Thoracic aorta (tissue), 2 donors: ENCODE measurements at places on chromosomes 1 and 21. TPM values are rescaled to one million over a fixed set of nuclear protein-coding genes. Genes with fewer than 3 reads are reported as not detected.

TDRD10 gene
- total RNA-seq, result 1.1 TPM

CELA2B gene
- not detected for total RNA-seq

GRCh38 chr1:10074059-10074851, 41.5 kb downstream of the UBE4B start:
- DNase-seq, result peak; percentile 22

DNA sequence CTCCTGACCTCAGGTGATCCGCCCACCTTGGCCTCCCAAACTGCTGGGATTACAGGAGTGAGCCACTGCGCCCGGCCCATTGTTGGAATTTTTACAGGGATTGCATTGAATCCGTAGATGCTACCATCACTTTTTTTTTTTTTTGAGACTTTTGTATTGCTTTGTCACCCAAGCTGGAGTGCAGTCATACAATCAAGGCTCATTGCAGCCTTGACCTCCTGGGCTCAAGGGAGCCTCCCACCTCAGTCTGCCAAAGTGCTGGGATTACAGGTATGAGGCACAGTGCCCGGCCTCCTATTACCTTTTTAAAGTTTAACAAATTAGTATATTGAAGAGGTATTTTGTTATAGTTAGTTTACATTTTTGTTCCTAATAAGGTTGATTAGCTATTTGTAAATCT, 62.2 kb upstream of the SLC45A1 start:
- DNase-seq, result no peak

- no peak for DNase-seq
Measured at GRCh38 chr1:24958766-24959622, 28.9 kb upstream of the RUNX3 start.

DNA sequence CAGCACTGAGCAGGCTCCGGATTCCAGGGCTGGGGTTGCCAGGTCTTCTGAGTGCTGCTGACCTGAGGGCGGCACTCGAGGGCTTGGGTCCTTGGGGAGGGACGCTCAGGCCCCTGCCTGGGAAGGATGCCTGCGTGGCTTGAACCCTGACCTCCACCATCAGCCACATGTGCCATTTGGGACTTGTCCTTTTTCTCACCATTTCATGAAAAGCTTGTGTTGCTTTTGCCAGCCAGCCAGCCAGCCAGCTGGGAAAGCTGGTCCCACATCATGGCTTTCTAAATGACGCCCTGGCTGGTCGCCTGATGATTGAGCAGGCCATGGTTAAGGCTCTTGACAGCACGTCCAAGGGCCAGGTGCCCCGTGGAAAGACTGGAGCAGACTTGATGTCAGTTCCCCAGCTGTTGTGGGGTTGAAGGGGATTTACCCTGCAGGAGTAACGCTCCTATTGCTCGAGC, 168.7 kb downstream of the CAMTA1 start:
- DNase-seq, result no peak

GRCh38 chr1:23936481-23937176, 23.0 kb upstream of the PNRC2 start:
- DNase-seq, result no peak

GRCh38 chr1:197393105-197393504, 125.1 kb downstream of the CRB1 start:
- no peak for DNase-seq

- no peak for DNase-seq
Measured at GRCh38 chr1:207967703-207968102, 56.8 kb upstream of the CD34 start.

DNA sequence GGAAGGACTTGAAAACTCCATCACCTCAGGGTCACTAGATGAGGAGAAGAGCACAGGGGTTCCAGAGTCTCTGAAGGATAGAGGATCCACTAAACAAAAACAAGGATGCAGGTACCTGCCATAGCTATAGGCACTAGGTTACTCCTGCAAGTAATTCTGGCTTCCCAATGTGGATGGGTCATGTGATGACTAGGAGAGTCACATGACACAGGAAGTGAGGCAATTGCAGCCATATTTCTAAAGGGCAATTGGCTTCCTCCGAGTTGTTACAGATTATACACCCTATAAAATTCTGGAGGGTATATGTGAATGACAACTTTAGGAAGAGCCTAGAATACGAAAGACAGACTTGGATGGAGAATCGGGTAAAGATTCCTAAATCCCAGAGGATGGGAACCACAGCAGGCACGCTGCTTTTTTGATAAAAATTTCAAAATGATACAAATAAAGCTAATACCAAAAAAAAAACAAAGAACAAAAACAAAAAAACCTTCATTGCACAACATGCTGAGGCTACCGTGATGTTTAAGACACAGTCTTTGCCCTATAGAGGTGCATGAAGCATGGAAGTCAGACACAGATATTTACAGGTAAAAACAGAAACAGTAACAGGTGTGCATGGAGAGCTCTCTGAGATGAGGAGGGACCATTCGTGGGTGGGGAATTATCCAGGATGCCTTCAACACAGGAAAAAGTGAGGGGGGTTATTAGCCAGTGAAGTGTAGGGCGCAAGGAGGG, 10.5 kb downstream of the MTX1 start:
- DNase-seq, result no peak

DNA sequence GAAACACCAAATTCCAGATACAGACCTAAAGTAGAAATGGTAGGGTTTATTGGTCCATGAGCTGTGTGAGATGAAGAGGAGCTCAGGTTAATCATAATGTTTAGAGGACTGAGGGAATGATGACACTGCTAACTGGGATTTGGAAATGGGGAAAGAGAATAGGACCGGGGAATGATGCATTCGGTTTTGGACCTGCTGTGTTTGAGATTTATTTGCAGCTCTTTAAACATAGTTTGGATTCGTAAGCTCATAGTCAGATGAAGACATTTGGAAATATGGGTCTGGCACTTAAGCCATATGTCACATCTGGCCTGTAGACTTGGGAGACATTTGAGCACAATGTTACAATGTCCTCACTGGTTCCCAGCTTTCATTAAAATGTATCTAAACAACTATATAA, 127.9 kb upstream of the DUSP10 start:
- DNase-seq, result no peak
